ENCODE measurements at places on chromosomes 2 and 18.

GRCh38 chr2:120347396-120348060 is 1.6 kb downstream of the INHBB start:
- DNase-seq = no peak

- DNase-seq = no peak
These were observed 2.2 kb downstream of the GALM start for GRCh38 chr2:38668092-38668491.

GRCh38 chr2:111145103-111145760 is 24.5 kb downstream of the BCL2L11 start:
- DNase-seq = no peak

DNA sequence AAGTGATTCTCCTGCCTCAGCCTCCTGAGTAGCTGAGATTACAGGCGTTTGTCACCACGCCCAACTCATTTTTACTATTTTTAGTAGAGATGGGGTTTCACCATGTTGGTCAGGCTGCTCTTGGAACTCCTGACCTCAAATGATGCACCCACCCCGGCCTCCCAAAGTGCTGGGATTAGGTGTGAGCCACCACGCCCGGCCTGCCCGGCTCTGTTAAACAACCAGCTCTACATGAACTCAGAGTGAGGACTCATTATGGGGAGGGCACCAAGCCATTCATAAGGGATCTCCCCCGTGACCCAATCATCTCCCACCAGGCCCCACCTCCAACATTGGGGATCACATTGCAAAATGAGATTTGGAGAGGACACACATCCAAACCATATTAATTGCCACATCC is 8.8 kb downstream of the ATIC start:
- no peak for DNase-seq

- DNase-seq = no peak
These were observed 410.1 kb upstream of the TCF4 start for GRCh38 chr18:55998071-55998522.

DNA sequence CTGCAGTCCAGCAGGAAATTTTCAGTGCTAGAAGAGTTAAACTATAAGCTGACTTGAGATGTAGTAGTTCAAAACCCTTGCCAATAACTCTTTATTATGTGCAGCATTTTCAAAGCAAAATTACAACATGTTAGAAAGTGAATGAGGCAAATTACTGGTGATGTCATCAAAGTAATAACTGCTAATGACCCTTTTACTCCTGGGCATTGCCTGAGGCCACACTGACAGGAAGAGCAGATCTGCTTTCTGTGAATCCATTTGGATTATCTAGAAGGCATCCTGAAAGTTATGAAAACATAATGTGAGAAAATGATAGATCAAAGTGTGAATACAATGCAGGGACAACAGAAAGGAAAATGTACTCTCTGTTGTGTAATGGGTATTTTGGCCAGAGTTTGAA is 139.6 kb upstream of the TRIB2 start:
- DNase-seq = no peak

DNA sequence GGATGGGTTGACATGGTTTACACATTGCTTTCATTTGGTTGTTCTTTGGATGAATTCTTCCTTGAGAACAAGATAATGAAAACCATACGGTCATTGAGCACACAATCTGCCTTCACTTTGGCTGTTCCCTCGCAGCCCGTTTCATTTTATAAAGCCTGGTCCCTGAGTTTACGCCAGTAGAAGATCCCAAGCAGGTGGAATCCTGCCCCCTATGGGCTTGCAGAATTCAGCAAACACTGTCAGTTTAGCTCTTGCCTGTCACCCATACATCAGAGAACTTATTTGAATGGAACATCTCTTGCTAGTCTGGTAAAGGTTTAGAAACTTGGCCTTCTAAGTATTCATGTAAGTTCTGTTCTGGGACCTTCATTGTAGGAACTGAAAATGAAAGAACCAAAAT is 666.4 kb upstream of the ZEB2 start:
- DNase-seq = no peak

DNA sequence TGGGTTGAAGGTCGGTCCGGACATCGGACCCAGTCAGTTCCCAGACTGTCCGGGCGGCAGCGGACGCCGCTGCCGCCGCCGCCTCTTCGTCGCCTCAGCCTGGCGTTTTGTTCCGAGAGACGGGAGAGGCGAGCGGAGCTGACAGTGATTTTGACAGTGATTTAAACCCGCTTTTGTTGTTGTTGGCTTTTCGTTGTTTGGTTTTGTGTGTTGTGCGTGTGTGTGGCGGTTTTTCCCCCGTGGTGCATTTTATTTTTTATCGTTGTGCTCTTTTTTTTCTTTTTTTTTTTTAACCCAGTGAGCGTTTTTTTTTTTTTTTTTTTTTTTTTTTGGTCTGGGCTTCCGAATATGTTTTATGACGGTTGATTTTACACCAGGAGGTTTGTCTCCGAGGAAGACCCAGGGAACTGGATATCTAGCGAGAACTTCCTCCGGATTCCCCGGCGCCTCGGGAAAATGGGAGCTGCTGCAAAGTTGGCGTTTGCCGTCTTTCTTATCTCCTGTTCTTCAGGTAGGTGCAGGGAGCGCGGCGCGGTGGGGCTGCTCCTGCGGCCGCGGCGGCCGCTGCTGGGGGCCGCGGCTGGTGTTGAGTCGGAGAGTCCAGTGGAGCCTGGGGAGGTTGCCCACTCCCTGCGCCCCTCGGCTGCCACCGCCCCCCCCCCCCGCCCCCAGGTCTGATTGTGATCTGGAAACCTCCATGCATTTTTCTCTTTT is at the start of gene ACVR2A:
TSS of gene ACVR2A (plus strand) at position 333 of the 714 bp plus-strand sequence. CDS start at position 457, 124 bp downstream.
- no peak for DNase-seq

All from DND-41 (cell line).